ENCODE measurements at places on chromosomes 7 and 10. TPM values are rescaled to one million over a fixed set of nuclear protein-coding genes. Genes with fewer than 3 reads are reported as not detected.

CCL26 gene
- total RNA-seq = not detected

OTUD1 gene
- total RNA-seq = 6.2 TPM

BET1 gene
- 35.5 TPM for total RNA-seq

TRPV5 gene
- not detected for total RNA-seq

HMX2 gene
- not detected for total RNA-seq

FAM25G gene
- total RNA-seq = not detected

OR2A42 gene
- not detected for total RNA-seq

ATOH7 gene
- 0.58 TPM for total RNA-seq

GSTK1 gene
- total RNA-seq = 95.1 TPM

JCAD gene
- 7.3 TPM for total RNA-seq

TFAM gene
- total RNA-seq = 44.9 TPM

GHRHR gene
- total RNA-seq = not detected

CNNM1 gene
- total RNA-seq = 0.63 TPM

DNA sequence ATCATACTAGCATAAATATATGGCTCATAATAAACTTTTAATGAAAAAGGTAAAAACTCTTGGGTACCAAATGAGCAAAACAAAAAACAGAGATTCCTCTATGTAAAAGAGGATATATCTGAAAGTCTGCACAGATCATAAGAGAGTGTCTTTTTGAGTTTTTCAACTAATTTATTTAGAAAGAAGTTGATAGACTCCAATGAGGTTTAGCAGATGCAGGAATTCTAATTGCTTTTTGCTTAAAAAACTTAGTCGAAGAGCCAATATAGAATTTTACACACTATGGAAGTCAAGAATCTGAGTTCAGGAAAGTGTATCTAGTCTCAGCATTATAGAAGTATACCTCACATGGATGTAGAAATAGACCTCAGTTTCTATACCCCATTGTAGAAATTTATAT lies 3.4 kb upstream of the MLLT10 start:
- no peak for DNase-seq

- no peak for DNase-seq
These were observed 144.6 kb upstream of the SEMA3E start for GRCh38 chr7:83793558-83793957.

GRCh38 chr10:111459967-111460366 lies 383.1 kb downstream of the ADRA2A start:
- DNase-seq = no peak

DNA sequence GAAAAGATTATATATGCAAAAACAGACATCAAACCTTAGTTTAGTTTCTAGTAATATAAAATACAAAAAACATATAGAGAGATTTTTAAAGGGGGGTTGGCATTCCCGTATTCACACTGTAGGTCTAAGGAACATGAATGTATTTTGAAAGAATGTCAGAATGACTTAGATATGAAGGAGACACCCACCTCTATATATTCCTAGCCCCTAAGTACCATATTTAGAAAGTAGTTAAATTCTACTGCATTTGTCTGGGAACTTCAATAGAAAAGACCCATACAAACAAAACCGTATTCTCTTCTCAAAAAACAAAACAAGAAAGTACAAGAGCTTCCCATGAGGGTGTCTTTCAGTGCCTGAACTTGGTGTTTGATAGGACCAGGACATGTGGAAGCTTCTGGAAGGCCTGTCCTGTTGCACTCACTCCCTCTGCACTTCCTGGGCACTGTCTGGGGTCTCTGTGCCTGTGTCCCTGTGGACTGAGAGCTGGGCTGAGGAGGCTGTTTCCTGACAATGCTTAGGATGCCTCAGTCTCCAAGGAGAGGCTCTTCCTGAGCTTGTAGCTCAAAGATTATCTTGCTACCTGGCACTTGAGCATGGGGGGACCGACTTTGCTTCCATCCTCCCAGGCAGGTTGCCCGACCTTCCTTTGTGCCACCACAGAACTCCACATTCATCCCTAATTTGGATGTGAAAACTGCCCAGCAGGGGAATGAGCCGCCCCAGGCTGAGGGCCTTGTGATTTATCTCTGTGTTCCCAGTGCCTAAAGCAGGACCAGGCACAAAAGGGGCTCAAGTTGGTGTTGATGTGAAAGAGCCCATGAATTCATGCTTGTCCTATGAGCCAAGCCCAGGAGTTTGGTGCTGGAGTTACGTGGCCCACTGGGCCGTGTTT lies 44.4 kb upstream of the KLF6 start:
- DNase-seq = no peak

GRCh38 chr10:30828164-30828563 lies 198.6 kb upstream of the LYZL2 start:
- no peak for DNase-seq

DNA sequence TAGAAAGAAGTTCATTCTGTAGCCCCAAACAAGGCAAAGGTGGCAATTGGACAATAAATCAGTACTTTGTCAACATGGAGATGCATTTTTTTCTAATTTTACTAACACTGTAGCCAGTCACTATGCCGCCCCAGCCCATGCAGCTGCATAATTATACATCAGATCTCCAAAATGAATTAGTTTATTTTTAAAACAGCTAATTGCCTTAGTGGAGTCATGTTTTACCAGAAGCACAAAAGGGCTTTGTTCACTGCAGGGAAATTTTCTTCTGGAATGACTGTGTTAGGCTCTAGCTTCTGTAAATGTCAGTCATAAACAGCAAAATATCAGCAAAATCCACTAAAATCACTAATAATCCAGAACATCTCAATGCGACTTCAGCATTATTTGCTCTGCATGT lies 20.1 kb upstream of the HDAC9 start:
- DNase-seq = no peak

- no peak for DNase-seq
These were observed 49.5 kb downstream of the ASAH2B start for GRCh38 chr10:50788951-50789945.

DNA sequence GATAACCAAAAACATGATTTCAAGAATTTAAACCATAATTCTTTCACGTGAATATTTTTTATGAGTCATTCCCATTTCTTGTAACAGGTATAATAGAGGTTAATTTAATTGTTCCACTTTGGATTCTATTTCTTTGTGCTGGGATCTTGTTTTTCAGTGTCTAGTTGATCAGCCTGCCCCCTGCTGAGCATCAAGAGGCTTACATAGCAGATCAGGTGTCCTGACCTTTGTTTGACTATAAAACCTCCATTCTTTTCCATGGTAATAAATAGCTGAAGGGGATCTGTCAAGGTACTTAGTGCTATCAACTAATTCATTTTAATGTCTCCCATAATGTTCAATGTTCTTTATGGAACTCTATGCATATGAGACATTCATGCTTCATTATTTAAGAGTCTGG lies 4.9 kb downstream of the COL17A1 start:
- DNase-seq = no peak

GRCh38 chr10:85641479-85642009 lies 725.1 kb downstream of the GRID1 start:
- DNase-seq = no peak

DNA sequence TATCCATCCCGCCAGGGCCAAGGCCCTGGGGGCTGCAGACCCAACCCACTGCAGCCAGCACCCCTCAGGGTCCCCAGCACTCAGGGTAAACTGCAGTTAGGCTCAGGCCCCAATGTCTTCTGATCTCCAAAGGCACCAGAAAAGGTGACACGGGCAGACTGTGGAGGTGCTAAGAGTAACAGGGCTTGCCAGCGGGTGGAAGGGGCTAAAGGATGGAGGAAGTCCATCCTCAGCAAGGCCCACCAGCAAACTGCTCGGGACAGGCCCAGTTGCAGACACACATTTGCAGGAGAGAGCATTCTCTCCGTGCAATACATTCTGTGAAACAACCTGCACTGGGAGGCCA lies 95.6 kb upstream of the DDC start:
- DNase-seq = no peak

GRCh38 chr10:5523796-5524574 lies 776 bp upstream of the CALML3 start:
- DNase-seq = no peak

GRCh38 chr10:128929131-128929530 lies 537.9 kb upstream of the MGMT start:
- DNase-seq = no peak

- DNase-seq = no peak
These were observed 9.4 kb downstream of the OGDH start for GRCh38 chr7:44615793-44616192.

GRCh38 chr7:81447351-81447952 lies 322.4 kb downstream of the HGF start:
- no peak for DNase-seq

DNA sequence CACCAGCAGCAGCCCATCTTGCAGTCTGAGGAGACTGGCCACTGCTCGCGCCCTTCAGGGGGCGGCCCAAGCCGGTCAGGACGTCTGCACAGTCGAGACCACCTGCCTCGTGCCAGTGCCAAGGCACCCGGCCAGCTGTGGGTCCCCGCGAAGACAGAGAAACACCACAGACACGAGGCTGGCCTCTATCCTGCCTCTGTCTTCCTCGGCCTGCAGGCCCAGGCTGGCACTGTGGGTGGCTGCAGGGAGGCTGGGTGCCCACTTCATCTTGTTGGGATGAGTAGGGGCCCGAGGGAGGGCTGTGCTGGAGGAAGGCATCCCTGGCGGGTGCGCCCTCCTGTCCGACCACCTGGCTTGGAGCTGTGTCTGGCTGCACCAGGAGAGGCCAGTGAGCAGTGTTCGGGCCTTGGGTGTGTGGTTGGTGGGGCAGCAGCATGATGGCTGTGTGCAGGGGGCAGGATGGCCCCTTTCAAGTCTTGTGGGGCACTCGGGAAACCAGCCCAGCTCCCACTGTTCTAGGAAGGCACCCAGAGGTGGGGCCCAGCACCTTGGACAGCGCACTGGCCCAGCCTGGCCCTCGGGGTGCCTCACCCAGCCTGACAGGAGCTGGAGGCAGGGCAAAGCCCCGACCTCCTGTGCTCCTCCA lies 7.3 kb downstream of the DPYSL4 start:
- DNase-seq = no peak

DNA sequence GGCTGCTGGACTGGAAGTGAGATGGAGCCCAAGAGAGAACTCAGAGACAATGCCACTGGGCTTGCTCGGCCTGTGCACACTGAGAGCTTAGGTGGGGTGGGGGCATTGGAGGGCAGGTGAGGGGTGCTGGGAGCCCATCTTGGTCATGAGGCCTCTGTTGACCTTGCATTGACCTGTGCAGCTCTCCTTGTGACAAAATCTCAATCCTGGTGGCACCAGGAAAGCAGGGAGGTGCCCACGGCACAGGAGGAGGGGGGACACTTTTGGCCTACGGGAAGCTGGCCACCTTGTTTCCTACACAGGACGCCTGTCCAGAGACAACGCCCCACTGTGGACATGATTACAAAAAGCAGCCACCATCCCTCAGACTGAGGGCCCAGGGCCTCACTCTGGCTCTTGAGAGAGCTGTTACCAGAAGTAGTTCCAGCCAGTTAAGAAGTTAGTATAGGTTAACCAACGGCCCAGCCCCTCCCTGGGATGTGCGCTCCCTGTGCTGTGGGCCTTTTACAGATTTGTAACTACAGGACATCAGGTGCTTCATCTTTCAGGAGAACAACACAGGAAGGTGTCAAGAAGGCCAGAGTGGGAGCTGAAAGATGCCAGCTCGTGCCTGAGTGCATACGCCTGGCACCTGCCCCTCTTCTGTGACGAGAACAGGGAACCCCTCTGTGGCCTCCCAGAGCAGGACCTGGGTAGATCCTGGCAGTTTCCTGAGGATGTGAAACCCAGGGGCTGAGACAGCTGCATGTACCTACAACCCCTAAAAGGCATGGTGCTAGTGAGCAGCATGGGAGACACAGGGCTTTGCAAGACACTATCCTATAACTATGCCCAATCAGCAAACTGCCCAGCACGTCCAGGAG lies 10.3 kb downstream of the PKD1L1 start:
- no peak for DNase-seq

GRCh38 chr7:157674715-157675426 lies 338.1 kb downstream of the DNAJB6 start:
- DNase-seq = no peak

- no peak for DNase-seq
These were observed 578.1 kb upstream of the FZD8 start for GRCh38 chr10:36220151-36220550.
